ENCODE measurements at places on chromosomes 1 and 21.

DNA sequence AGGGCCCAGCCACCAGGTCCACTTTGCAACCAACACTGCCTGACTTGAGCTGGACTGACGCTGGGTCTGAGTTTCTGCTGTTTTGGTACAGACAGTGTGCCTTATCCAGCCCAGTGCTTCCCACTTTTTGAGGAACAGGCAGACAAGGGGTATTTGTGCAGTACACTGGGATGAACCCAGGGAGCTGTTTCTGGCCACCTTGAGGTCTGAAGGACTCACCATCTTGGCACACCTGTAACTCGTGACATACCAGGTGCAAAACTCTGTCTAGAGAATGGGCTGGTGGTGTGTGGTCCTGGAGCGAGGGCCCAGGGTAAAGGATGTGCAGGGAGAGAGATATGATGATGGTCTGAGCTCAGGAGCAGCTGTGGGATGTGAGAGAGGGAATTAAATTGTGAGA is 148.6 kb downstream of the PCP4 start:
- DNase-seq, result no peak

- DNase-seq, result no peak
These were observed 253.6 kb downstream of the HMCN1 start for GRCh38 chr1:185987611-185988321.

DNA sequence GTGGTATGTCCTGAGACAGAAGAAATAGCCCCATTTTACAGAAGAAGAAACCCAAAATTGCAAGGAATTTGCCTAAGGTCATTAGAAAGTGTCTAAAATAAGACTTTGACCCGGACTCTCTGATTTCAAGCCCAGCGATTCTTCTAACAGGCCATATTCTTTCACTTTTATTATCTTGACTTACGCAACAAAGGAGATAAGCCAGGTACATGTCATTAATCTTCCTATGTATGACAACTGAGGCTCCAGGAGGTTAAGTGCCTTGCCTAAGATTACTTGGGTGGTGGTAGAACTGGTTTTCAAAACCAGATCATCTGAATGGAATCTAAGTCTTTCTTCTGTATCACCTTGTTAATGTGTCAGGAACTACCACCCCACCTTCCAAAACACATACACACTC is 124.3 kb downstream of the PBX1 start:
- DNase-seq, result no peak

DNA sequence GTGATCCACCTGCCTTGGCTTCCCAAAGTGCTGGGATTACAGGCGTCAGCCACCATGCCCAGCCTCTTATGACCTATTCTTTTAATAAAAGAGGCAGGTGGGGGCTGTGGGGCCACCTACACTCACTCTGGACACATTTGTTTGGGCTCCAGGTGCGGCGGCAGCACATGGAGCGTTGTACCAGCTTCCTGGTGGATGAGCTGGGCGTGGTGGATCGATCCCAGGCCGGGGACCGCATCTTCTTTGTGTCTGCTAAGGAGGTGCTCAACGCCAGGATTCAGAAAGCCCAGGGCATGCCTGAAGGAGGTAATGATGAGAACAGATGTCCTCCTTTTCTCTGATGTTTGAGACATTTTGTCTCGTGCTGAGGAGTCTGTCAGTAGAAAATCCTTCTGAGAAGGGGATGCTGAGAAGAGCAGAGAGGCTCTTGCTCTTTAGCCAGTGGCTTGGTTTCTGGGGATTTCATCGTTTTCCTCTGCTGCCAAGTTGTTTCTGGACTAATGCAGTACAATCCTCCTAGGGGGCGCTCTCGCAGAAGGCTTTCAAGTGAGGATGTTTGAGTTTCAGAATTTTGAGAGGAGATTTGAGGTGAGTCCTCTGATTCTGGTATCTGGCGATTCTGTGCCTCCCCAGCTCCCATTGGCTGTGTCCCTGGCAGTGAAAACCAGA is 17.9 kb upstream of the MIIP start:
- DNase-seq, result peak; percentile 60

DNA sequence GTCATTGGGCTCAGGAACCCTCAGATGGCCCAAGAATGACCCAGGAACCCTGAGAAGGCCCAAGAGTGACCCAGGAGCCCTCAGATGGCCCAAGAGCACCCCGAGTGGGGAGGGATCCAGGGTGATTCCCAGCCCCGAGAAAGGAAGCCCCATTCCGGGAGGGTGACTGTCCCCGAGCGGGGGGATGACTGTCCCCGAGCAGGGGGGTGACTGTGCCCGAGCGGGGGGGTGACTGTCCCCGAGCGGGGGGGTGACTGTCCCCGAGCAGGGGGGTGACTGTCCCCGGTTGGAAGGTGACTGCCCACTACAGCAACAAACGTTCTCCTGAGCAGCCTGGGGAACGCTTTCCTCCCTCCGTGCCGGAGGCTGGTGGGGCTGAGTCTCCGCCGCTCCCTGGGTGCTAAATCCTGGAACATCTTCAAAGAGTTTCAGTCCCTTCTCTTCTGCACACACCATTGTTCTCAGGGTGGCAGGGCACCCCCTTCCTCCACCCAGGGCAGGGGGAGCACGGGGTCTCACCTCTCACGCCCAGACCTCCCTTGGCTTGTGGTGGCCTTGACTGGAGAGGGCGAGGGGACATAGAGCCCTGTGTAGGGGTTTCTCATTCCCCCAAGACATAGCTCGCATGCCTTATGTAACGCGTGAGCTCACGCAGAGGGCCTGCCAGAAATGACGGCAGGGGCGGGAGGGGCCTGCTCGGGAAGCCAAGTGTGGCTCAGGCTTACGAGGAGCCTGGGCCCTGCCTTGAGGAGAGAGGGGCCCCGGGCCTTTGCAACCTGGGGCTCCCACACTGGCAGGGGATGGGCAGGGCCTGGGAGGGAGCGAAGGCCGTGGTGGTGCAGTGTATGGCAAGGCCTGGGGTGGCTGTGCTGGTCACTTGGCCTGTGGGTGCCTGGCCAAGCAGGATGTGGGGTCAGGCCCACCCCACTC is 14.3 kb upstream of the SKI start:
- peak; percentile 81 for DNase-seq

GRCh38 chr1:94072840-94073522 is 48.0 kb downstream of the ABCA4 start:
- DNase-seq, result peak; percentile 27

DNA sequence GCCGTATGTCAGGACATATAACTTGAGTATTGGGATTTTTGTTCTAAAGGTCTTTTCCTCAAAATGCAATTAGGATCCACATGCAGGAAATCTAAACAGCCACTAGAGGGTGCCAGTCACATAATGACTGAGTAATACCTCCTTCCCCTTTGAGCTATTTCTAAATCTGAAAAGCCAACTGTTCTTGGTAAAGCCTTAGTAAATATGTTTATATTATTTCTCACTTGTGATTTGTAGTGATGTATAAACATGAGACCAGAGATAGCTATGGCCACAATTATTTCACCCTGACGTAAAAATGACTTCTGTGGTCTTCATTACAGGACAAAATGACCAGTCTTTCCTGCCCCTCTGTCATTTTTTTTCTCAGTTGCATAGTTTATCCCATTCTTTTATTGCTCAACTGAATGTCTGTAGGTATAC is 41.0 kb upstream of the DR1 start:
- peak; percentile 73 for DNase-seq

GRCh38 chr1:183443011-183443410 is 24.8 kb upstream of the NMNAT2 start:
- DNase-seq, result peak; percentile 19
